ENCODE measurements at places on chromosomes 2 and 18.

- no peak for DNase-seq
These were observed 38.9 kb downstream of the KDM3A start for GRCh38 chr2:86480105-86480504.

GRCh38 chr2:101433465-101433864, 41.4 kb downstream of the RFX8 start:
- DNase-seq, result no peak

DNA sequence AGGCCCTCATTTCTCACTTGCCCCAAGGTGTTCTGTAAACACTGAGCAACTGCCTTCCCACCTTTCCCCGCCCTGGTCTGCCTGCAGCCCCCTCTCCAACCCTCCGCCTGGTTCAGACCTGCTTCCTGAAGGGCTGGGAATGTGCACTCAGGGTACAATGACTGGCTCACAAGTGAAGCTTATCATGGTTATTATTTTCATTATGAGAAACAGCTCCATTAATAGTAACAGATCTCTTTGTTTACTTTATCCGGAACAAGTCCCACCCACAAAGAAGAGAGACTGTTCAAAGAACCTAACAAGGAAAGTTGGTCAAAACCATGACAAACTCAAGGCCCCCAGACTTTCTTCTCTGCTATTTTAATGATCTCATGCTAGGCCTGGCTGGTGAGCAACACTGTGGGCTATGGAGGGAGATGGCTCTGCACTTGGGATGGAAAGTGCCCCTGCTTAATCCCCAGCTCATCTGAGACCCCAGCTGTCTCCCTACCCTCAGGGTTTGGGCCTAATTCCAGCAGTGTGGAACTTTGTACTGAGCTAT, 36.7 kb downstream of the ARHGAP25 start:
- DNase-seq, result no peak

DNA sequence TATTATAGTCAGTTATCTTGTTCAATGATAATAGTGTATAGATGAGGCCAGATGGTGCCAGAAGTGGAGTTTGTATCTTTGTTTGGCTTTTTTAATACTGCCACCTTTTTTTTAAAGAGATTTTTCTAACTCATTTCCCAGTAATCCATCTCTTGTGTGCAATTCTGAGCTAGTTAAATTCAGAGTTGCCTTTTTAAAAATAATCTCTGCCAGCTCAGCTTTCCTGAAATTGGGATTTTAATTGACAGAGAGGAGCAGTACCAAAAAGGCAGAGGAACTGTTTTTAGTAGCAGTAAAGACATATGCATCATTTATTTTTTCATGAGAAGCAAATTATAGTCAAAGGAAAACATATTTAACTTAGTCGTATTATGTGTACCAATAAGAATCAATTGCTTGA, 185.3 kb downstream of the MYO1B start:
- DNase-seq, result no peak

- DNase-seq, result no peak
These were observed 41.7 kb downstream of the MALT1 start for GRCh38 chr18:58712930-58713329.

GRCh38 chr2:44713170-44713569, 228.3 kb upstream of the SIX3 start:
- DNase-seq, result no peak

DNA sequence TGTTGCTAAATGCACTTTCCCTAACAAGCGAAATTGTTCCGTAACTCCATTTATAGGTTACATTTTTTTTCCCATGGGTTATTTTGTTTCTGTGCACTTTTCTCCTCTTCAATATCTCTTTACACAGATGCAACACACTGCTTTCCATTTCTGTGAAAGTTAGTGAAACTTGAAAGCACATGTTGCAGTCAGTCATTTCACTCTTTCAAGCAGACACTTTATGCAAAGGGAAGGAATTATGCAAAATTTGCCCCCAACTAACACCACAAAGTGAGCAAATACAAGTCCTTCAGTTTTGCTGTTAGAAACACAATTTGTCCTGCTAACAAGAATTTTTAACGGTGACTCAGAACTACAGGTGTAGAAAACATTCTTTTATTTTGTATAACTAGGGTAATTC, 124.8 kb downstream of the PTH2R start:
- no peak for DNase-seq

GRCh38 chr2:19114754-19115231, 243.6 kb downstream of the OSR1 start:
- no peak for DNase-seq

DNA sequence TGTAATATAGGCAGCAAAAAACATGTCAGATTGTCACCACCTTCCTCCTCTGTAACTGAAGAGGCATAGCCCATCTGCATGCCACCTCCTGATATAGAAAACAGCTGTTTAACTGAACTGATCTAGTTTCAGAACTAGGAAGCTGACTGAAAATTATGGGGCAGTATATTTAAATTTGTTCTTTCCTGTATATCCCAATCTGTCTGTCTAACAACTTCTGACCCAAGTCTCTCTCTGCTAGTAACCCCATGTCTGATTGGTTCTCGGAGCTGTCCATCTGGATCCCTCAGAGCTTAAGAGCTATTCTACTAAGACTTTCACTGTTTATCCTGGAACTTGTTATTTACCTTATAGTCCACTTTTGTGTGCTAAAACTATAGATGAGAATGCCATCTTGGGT, 68.2 kb upstream of the SLC35G4 start:
- no peak for DNase-seq

GRCh38 chr2:189236066-189236465, 56.5 kb upstream of the COL5A2 start:
- no peak for DNase-seq

DNA sequence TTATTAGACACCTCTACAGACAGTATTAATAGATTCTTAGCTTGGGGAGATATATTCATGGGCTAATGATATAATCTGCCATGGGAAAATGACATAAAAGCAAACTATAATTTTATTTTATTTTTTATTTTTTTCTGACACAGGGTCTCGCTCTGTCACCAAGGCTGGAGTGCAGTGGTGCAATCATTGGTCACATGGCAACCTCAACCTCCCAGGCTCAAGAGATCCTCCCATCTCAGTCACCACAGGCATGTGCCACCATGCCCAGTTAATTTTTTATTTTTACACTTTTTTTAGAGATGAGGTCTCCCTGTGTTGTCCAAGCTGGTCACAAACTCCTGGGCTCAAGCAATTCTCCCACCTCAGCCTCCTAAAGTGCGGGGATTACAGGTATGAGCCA, 39.3 kb downstream of the RTN4 start:
- peak; percentile 73 for DNase-seq

DNA sequence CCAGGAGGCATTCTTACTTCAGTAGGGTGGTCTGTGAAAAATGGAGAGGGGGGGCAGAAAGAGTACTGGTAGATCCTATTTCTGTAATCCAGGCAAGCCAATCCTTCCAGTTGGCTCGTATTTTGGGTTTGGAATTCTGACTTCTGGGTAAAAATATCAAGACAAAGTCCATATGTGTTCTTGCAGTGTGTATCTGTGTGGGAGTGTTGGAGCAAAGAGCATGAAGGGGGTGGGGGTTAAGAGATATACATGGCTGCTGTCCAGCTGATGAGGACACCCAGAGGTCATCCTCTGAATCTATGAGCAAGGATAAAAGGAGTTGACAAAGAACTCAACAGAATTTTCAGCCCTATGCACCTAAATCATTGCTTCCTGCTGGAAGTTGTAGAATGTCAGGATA, 375.8 kb upstream of the PIK3C3 start:
- no peak for DNase-seq

DNA sequence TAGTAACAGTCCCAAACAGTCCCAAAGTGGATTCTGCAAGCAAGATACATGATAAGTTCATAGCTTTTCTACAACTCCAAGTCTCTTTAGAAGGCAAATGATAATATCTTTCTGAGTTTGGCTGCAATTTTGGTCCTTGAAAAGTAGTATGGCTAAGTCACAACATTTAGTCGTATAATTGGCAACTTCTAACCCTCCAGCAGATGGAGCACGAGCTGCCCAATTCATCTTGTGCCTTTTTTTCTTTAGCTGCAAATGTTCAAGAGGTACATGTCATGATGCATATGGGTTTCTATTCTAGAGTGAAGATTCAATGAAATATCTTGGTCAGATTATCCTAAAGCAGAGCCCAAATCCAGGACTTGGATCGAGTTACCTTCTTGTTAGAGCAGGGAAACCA, 127.0 kb upstream of the KLHL14 start:
- DNase-seq, result no peak

GRCh38 chr2:234203135-234203984, 152.9 kb downstream of the SPP2 start:
- peak; percentile 89 for DNase-seq

- no peak for DNase-seq
These were observed 42.2 kb downstream of the FEZ2 start for GRCh38 chr2:36555789-36556188.

DNA sequence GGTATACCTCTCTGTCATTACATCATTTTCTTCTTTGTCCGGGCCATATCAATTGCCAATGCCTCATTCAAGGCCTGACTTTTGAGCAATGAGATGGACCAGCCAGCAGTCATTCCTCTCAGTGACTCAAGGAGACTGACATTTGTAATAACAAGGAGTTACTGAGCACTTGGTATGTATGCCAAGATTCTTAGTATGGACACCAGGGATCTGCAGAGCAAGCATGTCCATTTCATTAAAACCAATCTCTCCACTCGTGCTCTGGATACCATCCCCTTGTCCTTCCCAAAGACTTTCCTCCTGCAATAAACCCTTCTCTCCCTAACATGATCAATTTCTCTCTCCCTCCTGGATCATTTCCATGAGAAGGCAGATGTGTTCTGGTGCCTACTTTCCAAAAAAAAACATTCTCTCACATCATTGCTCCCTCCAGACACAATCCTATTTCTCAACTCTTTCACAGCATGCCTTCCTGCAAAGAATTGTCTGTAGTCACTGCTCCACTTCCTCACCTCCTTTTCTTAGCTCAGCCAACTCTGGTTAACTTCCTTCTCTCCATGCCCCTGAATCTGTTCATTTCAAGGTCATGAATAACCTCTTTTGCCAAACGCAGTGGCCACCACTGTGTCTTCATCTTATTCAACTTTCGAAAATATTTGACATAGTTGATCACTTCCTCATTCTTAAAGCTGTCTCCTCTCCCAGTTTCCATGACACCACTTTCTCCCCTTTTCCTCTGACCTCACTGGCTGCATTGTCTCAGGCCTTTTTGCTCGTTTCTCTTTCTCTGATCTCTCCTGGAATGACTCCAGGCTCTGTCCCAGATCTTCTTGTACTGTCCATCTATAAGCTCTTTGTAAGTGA, 102.8 kb upstream of the CYP1B1 start:
- peak; percentile 59 for DNase-seq

- DNase-seq, result no peak
These were observed 35.5 kb downstream of the DIS3L2 start for GRCh38 chr2:231996797-231997540.

DNA sequence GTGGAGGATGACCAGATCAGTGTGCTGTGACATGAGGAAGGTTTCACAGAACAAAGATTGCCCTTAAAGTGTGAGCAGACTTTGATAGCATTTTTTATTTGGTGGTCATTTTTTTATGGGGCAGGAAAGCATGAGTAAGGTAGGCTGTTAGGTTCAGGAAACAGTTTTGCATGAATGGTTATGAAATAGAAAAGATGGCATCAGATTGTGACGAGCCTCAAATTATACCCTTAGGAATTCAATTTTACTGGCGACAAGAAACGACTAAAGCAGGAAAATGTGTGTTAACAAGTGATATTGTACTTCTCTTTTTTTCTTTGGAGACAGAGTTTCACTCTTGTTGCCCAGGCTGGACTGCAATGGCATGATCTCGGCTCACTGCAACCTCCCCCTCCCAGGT, 44.7 kb downstream of the PIK3C3 start:
- DNase-seq, result no peak

GRCh38 chr2:140550821-140551220, 1580.0 kb downstream of the LRP1B start:
- no peak for DNase-seq

GRCh38 chr18:24793742-24794141, 333.3 kb downstream of the HRH4 start:
- no peak for DNase-seq

GRCh38 chr2:33796511-33796910, 197.4 kb upstream of the FAM98A start:
- DNase-seq, result no peak

GRCh38 chr18:74539289-74539688, 5.0 kb downstream of the CNDP1 start:
- DNase-seq, result no peak

DNA sequence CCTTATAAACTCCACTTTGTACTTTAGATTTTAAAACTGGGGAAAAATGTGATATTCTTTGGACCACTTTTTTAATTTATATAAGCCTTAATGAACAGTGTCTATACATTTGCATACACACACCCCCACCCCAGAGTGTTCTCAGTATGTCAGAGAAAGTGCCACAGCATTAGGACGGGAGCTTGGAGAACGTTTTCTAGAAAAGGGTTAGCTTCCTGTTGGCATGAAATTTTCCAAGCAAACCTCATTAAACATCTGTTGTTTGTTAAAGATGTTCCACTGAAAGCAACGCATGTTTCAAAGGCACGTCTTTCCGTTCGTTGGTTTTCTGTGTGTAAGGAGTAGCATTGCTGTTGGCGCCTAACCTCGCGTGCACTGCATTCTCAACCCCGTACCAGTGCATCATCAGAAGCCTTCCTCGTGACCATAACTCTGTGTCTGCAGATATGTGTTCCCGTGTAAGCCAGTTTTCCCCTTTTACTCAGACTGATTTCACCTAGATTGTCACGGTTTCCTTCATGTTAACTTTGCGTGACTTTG, 228.5 kb downstream of the ALPK2 start:
- no peak for DNase-seq

- no peak for DNase-seq
These were observed 65.8 kb upstream of the RIOK3 start for GRCh38 chr18:23387265-23387664.

- no peak for DNase-seq
These were observed 31.2 kb downstream of the ZDBF2 start for GRCh38 chr2:206305523-206306245.

GRCh38 chr18:22563164-22563583, 145.5 kb upstream of the CTAGE1 start:
- peak; percentile 71 for DNase-seq

DNA sequence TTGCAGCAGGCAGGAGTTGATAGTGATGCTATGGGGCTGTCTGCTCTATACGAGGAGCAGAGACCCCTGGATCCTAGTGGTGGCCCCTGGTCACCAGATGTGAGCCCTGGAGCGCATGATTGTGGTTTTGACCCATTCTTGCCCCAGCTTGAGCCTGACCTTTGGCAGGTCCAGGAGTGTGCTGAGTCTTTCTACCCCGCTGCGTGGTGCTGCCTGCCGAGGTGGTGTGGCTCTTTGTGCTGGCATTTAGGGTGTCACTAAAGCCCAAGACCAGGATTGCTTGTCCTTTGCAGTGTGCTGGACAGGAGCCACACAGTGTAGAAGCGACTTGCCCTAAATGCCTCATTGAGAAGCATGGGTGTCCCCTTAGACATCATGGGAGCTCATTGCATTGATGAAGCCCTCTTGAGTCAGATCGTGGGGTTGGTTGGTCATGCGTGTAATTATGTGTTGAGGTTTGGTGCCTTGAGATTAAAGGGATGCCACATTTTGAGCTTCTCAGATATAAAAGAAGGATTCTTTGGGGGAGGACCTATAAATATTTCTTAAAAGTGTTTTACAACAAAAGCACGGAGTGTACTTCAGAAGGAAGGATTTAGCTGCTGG, 88.3 kb downstream of the AGAP1 start:
- no peak for DNase-seq
